ENCODE measurements at places on chromosomes 7 and 10.

DNA sequence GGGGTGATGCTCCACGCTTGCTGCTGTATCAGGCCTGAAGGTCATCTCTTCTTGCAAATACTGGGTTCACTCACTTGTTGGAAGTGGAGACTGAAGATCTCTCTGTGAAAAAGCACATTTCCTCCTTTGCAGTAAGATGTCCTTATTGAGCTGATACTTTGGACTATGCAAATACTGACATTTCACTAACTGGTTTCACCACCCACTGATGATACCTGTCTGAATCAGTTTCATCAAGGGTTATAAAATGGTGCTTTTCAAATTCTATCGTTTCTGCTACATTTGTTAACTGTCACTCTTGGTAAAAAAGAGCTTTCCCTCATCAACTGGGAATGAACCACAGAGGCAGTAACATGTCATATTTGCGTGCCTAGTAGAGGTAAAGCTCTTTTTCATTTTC, 35.5 kb downstream of the RAB19 start:
- no peak for DNase-seq

- DNase-seq, result no peak
Measured at GRCh38 chr7:55360486-55360885, 4.7 kb upstream of the LANCL2 start.

DNA sequence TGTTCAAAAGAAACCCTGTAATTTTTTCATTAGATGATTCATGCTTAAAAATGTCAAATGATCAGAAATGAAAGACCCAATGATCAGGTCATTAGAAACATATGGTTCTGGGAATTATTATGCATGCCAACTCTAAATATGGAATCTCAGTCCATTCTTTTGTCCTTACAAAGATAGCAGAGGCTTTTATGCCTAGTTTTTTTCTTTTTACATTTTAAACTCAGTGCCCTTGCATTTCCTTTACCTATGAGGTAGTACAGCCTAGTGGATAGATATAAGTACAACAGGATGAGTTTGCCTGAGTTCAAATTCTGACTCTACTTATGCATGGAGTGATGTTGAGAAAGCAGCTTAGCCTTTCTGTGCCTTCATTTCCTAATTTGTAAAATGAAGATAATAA, 392.9 kb downstream of the SUGCT start:
- no peak for DNase-seq

DNA sequence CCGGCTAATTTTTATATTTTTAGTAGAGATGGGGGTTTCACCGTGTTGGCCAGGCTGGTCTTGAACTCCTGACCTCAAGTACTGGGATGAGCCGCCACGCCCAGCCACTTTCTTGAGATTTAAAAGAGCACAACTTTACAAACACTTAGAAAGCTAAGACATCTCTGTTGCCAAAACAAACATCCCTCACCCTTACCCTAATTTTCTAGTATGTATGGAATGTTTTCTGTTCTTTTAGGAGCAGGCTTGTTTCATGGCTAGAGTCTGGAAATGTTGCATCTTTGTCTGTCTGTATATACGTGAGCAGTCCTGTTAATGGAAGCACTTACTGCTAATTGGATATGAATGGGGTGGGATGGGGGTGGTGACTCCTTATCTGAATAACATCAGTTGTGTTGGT, 2.9 kb downstream of the OLAH start:
- no peak for DNase-seq

- no peak for DNase-seq
Measured at GRCh38 chr7:157839226-157839625, 502.4 kb downstream of the DNAJB6 start.

- DNase-seq, result no peak
Measured at GRCh38 chr10:89307269-89307577, 5.4 kb downstream of the IFIT2 start.
